Thyroid gland (tissue), 4 donors: ENCODE measurements at places on chromosomes 2 and 18.

DNA sequence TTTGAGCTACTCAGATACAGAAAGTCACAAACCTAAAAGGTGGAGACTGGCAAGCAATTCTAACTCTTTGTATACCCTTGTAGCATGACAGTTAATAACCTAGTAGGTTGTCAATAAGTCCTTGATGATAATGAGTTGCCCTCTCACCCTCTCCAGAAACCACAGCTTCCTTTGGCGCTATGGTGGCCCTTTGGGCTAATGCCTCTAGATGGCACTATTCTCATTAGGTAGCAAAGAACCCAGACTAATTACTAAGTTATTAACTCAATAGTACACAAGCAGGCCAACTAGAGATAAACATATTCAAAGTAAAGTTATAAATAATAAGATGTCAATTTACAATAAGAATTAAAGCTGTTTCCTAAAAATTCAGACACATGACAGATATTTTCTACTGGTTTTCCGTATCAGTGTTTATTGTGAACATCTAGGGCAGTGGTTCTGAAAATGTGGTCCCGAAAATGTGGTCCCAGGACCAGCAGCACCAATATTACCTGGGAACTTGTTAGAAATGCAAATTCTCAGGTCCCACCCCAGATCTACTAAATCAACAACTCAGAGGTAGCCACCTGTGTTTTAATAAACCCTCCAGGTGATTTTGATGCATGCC is 41.1 kb downstream of the LDAH start:
- no peak for DNase-seq

DNA sequence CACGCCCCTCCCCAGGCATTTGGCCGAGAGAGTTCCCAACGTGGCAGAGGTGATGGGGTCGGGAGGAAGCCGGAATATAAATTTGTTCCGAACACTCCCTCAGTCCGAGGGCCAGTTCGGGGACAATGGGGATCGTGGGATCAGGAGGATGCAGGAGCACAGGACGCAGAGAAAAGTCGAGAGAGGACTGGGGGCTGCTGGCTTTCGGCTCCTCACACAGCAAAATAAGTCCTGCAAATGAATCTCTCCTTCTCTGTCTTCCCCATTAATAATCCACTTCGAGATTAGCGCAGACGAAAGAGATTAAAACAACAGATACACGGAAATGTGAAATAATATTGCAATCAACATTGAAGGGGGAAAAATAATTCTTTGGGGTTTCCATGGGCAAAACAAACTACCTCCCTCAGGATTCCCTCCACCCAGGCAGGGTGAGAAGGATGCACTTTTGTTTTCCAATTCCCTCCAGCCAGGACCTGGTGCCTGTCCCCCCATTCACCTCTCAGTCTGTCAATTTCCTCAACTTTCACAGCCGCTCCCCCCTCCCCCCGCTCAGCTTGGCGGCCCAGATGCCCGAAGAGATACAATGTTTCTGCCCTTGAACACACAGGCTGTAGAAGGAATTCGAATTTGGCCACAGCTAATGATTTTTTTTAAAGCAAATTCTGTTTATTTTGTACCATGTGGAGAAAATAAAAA is 3.1 kb upstream of the ZEB2 start:
- DNase-seq, result peak; percentile 27

- peak; percentile 40 for DNase-seq
Measured at GRCh38 chr2:174878537-174879147, 114.4 kb upstream of the CHRNA1 start.

DNA sequence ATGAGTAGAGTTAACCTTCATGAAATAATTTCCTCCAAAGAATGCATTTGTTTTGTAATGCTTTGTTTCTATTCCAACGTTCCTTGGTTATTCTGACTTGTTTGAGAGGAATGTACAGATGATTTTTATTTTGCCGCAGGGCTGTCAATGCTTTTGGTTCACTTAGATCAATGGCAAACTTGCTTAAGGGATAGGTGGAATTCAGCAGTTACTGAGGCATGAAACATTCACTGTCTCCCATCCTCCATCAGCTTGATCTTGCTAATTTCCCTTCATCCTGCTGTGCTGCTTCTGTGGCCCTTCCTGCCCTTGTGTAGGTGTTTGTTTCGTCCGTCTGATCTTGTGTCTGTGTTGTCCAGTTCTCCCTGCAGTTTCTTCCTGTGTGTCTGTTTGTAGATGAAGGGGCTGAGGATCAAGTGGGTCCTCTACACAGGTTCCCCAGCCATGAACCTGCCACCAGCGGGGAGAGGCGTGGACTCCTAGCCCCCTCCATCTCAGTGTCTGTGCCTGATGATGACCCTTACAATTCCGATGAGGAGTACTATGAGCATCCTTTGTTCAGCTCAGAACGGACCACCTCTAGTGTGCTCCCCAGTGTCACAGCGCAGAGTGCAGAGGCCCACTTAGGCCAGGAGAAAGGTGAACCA is 84.2 kb upstream of the UNC80 start:
- DNase-seq, result no peak

- no peak for DNase-seq
Measured at GRCh38 chr2:57877811-57878170, 168.8 kb upstream of the VRK2 start.

DNA sequence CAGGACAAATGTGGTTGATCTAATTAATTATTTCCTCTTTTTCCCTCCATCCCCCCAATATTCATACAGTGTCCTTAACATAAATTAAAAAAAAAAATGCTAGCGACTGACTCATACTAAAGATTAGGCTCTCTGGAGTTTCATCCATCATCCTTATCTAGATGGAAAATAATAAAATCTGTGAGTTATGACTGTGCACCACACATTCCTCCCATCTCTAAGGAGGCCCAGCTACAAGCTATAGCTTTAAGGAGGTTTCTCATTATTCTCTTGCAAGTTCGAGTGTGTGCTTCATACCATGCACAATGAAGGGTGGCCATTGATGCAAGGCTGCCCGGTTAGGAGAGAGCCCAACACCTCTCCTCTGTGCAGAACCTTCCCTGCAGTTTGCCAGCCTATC is 77.3 kb downstream of the XDH start:
- DNase-seq, result no peak

- no peak for DNase-seq
Measured at GRCh38 chr2:237456200-237456843, 30.7 kb upstream of the MLPH start.

GRCh38 chr2:24304631-24305030 is 55.7 kb downstream of the ITSN2 start:
- DNase-seq, result no peak

DNA sequence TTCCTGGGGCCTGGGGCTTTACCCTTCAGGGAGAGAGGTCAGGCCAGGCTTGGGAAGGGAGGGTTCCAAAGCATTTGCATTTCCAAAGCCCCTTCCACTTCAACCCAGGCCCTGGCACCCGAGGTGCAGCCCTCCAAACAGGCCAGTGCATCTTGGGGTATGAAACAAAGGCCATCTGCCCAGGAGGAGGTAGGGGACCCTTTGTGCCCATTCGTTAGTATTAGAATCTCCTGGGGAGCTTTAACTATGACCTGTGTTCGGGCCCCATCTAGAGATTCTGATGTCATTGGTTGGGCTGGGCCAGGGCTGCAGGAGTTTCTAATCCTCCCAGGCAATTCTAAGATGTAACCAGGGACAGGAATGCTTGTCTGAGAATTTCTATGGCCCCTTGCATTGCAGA is 73.6 kb downstream of the CIB4 start:
- no peak for DNase-seq

DNA sequence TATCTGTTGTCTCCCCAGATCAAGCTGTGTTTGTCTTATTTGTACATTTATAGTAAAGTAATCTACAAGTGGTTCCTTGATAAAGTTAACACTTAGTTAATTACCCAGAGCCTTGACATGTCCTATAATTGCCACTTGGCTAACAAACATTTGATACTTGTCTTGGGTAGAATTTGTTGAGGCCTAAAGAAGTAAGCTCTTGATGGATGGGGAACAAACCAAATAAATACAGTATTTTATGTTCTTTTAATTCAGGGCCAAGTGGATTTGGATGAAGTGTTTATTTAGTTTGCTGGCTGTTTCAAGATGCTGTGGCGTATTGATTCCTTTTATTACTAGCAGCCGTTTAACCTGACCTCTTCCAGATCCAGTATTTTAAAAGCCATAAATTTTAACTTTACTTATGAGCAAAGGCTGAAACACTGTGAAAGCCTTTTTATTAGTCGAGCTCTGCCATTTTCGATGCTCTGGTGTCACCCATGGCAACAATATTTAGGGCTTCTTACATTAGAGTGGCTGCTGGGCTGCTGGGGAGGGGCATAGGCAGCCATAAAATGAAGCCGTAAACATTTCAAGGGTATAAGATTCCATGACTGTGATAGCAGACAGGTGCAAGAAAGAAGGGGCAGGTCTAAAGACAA is 401.6 kb upstream of the NRP2 start:
- no peak for DNase-seq

- no peak for DNase-seq
Measured at GRCh38 chr2:174529916-174530315, 43.1 kb upstream of the GPR155 start.

GRCh38 chr2:184564092-184564491 is 34.2 kb upstream of the ZNF804A start:
- no peak for DNase-seq

DNA sequence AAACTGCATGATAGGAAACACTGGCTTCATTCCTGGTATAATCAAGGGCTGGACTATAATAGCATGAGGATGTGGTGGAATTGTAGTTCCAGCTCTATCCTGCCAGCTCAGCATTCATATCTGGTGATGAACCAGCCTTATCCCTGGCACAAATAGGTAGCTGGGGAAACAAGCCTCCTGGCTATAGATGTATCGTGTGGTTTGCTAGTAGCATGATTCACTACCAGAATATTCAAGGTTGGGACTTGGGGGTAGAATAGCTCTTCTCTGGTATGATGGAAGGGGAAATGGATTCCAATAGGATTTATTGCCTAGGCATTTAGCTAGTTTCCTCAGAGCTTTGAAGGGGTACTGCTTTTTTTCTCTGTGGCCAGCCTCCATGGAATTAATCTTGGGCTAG is 532.8 kb downstream of the FBXO15 start:
- no peak for DNase-seq

DNA sequence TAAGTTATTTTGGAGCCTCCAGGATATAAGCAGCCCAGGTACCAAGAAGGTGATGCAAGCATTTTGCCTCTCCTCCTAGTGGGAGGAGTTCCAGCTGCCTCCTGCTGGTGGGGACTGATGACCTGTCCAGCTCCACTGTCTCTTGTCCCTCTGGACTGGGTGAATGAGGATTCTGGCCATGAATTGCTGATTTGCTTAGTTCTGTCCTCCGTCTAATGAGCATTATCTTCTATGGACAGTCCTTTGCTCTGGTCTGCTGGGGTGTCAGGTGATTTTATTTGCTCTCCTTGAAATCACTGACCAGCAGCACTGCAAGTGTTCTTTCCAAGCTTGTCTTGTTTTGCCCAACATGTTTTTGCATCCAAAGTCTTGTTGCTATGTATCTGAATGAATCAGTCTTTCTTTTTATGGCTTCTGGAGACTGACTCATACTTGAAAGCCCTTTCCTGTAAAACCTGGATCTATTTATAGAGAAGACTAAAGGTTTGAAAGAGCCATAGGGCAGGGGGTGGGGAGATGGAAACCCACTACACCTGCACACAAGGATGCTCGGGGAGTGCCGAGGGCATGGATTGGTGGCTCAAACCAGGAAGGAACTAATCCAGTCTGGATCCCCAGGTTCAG is 40.5 kb upstream of the EFHD1 start:
- DNase-seq, result no peak

- DNase-seq, result peak; percentile 56
Measured at GRCh38 chr18:13641551-13642439, 84.6 kb downstream of the FAM210A start.

- no peak for DNase-seq
Measured at GRCh38 chr2:114968748-114969400, 526.4 kb downstream of the DPP10 start.

DNA sequence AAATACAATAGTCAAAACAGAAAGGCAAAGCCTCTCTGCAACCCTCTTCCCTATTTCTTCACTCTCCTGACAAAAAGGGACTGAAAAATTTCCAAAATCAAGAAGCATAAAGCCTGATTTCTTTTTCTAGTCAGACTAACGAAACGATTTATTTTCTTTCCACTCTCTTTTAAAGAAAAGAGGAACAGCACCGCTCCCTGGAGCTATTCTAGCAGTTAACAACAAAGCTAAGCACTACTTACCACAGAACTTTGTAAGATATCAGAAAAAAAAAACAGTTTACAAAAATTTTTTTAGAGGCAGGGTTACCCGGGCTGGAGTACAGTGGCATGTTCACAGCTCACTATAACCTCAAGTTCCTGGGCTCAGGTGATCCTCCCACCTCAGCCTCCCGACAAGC is 14.4 kb upstream of the FHL2 start:
- no peak for DNase-seq

GRCh38 chr2:9375857-9376428 is 47.4 kb downstream of the ITGB1BP1 start:
- DNase-seq, result no peak

- no peak for DNase-seq
Measured at GRCh38 chr18:62710417-62710816, 4.9 kb upstream of the PHLPP1 start.

DNA sequence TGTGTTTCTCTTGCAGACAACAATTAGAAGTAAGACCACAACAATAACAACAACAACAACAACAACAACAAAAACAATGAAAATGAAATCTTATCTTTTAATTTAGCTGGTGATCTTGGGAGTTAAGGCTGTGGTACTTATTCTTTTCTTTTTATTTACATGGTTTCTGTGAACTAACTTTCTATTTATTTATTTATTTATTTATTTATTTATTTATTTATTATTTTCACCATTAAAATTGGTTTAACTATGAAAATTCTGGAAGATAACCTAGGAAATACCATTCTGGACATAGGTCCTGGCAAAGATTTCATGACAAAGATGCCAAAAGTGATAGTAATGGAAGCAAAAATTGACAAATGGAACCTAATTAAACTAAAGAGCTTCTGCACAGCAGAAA is 102.5 kb upstream of the PNPT1 start:
- no peak for DNase-seq

DNA sequence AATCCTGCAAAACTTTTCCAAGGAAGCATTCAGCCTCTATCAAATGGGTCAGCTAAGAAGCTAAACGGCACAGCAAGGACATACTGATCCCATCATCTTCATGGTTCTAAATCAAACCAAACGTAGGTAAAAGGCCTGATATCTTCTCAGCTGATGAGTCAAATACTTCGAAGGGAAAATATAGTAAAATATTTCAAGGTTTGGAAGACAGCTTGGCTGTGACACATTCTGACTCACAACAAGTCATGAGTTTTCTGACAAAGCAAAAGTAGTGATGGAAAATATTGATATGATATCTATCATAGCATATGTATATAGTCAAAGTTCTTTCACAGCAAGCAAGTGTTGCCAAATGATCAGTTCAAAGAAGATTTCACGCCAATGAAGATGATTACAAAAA is 31.5 kb downstream of the DOCK10 start:
- no peak for DNase-seq

DNA sequence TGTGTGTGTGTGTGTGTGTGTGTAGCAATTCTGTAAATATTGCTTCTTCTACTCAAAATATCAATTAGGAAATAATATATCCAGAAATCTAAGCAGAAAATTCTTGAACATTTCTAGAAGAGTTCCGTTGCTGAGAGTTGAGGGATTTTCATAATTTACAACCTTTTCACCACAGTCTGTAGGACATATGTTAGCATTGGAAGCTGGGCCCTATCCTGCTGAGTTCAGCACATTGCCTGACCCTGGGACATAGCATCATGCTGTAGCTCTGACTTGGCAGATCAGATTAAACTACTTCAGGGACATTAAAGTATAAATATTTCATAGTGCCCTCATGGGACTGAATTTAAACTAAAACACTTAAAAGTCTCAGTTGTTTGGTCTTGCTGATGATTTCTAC is 129.2 kb upstream of the KCNH7 start:
- no peak for DNase-seq

- DNase-seq, result no peak
Measured at GRCh38 chr18:50594942-50595341, 35.1 kb downstream of the MAPK4 start.

- DNase-seq, result no peak
Measured at GRCh38 chr2:64914735-64915509, 74.3 kb upstream of the SLC1A4 start.
